Kidney tubule cell (primary cell): ENCODE measurements at places on chromosomes 2 and 18.

DNA sequence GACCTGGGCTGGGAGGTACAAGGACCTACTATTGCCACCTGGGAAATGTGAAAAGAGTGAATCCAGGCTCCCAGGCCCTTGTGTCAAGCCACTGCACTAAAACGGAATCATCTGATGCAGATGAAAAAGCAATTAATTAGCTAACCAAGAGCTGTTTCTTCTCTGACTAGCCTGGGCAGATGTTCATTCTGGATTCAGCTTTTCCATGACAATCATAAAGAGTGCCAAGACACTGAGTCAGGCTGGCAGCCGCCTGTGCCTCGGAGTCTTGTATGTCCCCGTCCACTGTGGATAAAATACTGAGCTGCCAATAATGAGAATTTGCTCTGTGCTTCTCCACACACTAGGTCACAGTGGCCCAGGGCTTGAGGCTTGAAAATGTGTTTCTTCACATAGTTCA, 21.7 kb upstream of the LCLAT1 start:
- no peak for DNase-seq

DNA sequence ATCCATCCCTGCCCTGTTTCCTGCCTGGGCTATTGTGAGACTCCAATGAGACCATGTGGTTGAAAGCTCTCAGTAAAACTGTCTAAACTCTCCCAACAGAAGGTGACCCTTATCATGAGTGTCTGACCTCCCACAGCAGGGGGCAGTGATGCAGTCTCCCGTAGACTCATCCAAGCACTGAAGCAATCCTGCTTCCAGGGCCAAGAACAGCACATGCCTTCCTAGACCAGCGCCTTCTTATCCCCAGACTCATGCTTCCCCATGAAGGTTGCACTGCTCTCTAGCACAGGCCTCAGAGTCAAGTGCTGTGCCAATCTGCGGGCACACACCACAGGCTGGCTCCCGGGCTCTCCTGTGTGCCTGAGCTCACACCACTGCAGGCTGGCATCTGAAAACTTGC, 112.3 kb downstream of the TNS1 start:
- DNase-seq, result peak; percentile 64

- DNase-seq, result no peak
Measured at GRCh38 chr18:5145168-5145825, 51.8 kb downstream of the AKAIN1 start.

GRCh38 chr2:62811086-62811485, 105.6 kb downstream of the EHBP1 start:
- no peak for DNase-seq

DNA sequence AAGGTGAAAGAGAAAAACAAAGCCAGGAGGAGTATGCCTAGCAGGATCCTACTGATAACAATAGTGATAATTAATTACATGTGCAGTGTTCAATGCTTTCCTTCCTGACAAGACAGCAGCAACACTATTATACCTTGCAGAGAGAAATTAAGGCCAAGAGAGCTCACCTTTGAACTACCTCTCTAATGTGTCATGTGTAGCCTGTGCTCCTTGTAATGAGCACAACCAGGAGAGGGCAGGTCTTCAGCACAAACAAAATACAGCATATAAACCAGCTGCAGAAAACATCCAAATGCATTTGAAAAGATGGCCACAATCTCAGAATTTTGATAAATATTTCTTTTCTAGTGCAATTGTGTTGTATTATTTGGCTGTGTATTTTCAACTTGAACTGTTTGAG, 1425.7 kb downstream of the DSC3 start:
- DNase-seq, result no peak

- no peak for DNase-seq
Measured at GRCh38 chr18:62935994-62936393, 220.7 kb downstream of the PHLPP1 start.

- no peak for DNase-seq
Measured at GRCh38 chr18:1994471-1994870, 576.8 kb downstream of the METTL4 start.

GRCh38 chr2:134224005-134224404, 29.9 kb upstream of the MGAT5 start:
- no peak for DNase-seq

- DNase-seq, result peak; percentile 98
Measured at GRCh38 chr2:171271971-171272436, 111.3 kb upstream of the TLK1 start.

DNA sequence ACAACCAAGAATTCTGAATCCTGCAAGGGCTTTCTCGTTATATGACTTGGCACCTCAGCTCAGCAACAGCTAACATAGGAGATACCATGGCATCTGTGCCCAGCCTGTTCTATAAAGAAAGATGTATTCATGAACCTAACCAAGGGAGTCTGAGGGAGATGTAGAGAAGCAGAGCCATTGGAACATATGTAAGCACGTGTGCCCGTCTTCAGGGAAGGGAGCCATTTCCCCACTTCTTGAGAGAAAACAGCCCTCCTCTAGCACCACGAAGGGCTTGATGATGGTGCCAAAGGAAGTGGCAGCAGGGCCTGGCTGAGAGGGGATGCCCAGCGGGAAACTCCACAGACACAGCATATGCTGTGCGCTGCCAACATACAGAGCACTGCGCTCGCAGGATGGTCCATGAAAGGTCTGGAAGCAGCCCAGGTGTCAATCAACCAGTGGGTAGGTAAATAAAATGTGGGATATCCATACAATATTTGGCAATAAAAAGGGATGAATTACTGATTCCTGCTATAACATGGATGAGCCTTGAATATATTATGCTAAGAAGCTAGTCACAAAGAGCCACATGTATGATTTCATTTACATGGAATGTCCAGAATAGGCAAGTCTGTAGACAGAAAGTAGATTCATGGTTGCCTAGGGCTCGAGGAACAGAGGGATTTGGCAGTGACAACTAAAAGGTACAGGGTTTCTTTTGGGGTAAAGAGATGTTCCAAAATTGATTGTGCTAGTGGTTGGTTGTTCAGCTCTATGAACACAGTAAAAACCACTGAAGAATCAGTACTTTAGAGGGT, 16.1 kb downstream of the TMEM247 start:
- peak; percentile 63 for DNase-seq

DNA sequence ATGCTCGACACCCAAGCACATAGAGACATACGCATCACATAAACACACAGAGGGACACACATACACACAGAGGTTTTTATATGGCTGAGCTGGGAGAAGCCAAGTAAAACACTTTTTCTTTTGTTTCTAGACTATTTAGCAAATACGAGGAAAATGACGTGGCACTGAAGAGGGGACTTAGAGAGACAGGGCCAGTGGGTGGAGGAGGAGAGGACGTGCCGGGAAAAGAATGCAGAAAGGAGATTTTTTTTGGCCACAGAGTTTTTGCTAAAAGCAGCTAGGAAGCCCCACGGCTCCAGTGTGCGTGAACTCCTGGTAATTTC, 168.5 kb upstream of the KLF7 start:
- DNase-seq, result no peak

DNA sequence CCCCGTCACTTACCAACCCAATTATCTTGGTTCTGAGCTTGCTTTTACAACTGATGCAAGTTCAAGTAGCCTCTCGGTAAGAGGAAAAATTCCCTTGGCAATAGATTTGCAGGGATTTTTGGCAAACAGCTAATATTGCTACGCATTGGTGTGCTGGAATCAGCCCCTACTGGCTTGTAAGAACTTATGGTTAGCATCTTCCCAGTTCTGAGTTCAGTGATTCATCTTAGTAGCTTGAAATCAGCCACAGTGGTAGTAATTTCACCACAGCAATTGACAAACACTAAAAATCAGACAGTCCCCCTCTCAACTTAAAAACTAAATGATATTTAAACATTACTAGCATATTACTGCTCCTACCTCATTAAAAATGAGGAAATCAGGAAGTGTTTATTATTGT, 5.9 kb upstream of the RAX start:
- DNase-seq, result no peak

GRCh38 chr2:174571669-174572323, 25.8 kb downstream of the WIPF1 start:
- DNase-seq, result no peak

DNA sequence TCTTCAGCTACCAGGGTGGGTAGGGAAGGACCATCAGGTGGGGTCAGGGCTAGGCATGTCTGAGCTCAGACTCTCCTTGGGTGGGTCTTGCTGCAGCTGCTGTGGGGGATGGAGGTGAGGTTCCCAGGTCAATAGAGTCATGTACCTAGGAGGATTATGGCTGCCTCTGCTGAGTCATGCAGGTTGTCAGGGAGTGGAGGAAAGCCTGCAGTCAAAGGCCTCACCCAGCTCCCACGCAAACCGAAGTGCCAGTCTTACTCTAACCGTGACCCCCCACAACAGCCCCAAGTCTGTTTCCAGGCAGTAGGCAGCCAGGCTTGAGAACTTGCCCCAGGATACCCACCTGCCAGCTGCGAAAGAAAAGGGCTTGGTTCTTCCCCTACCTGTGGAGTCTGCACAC, 113.6 kb upstream of the GALNT5 start:
- DNase-seq, result no peak

DNA sequence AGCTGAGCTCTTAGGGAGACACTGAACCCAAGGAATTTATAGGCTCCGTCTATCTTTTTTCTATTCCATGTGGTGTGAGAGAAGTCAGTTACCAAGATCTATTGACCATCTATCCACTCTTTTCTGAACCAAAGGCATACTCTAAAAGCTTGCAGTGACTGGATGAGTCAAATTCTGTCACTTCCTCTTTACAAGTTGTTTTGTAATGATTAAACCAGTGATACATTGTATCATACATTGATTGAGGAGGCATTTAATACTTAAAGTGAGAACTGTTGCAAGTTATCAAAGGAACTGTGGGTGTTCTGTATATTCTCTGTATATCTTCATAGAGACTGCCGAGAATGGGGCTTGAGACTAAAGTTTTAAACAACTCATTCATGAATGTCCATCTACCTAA, 188.8 kb downstream of the CAMKMT start:
- DNase-seq, result peak; percentile 75

DNA sequence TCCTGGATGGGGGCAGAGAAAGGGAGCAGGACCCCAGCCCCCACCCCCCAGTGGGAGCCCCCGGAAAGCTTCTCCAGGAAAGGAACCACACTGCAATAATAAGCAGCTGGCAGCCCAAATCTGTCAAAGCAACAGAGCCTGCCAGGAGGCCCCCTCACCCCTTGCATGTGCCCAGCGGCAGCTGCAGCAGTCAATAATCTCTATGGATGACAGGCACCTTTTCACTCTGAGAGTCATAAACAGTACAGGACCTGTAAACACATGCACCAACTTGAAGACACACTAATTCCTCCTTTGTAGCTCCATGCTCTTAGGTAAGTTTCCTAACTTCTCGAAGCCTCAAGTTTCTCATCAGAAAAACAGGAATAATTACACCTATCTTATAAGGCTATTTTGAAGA, 26.2 kb upstream of the KDM3A start:
- no peak for DNase-seq

DNA sequence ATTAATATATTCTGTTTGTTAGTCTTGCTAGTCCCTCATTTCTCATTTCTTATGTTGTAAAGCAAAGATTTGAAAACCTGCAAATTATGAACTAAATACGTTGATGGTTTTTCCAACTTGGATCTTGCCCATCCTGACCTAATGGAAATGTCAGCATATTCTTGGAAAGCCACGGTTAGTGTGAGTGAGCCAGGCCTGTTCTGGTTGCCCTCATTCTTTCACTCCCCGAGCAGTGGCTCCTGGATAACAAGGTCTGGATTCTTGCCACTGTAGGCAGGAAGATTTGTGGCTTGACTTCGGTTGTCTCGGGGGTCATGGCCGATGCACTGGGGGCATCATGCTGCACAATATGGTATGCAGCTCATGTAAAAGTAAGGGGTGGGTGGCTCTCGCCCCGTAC, 359.1 kb downstream of the MEIS1 start:
- DNase-seq, result no peak

- DNase-seq, result peak; percentile 24
Measured at GRCh38 chr2:214569419-214570035, 158.7 kb downstream of the VWC2L start.

DNA sequence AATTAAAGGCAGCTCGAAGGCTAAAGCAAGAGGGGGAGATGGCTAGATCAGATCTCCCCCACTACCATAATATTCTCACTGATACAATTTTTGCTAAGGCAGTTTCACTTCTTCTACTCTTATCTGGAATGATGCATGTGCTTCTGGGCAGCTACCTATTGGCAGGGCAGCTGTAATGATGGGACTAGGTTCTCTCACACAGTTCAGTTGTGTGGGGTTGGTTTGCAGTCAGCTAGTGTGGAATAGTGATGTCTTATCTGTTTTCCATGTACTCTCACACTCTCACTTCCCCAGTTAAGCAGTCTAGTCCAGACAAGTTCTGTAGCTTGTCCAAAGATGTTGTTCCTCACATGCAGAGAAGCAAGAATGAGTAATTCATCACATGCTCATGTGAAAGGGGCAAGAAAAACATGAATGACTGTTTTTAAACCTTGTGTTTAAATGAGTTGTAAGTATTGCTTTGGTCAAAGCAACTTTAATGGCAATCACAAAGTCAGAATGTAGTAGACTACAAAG, 836.1 kb downstream of the CBLN2 start:
- no peak for DNase-seq

DNA sequence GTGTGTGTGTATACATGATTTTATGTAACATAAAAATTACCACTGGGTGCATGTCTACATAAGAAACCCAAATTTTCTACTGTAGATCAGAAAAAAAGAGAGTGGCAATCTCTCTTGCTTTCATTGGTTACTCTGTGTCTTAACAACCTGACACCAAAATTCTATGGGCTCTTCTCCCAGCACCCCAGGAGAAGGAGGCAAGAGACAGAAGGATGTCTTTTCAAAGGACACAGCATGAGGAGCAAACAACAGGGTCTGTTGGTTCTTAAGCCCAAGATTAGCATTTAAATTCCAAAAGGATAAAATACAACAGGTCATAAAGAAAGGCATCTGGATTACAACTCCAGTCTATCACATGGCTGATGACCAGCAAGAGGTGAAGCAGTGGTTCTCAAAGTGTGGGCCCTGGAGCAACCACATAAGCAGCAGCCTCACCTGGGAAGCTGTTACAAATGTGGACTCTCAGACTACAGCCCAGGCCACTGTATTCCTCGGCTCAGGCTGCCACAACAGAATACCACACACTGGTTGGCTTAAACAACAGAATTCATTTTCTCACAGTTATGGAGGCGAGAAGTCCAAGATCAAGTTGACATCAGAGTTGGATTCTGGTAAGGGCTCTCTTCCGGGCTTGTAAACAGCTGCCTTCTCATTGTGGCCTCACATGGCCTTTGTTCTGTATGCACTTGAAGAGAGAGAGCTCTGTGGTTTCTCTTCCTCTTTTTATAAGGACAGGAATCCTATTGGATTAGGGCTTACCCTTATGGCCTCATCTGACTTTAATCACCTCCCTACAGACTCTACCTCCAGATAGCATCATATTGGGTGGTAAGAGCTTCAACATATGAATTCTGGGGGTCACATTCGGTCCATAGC, 79.8 kb upstream of the RNF152 start:
- no peak for DNase-seq

DNA sequence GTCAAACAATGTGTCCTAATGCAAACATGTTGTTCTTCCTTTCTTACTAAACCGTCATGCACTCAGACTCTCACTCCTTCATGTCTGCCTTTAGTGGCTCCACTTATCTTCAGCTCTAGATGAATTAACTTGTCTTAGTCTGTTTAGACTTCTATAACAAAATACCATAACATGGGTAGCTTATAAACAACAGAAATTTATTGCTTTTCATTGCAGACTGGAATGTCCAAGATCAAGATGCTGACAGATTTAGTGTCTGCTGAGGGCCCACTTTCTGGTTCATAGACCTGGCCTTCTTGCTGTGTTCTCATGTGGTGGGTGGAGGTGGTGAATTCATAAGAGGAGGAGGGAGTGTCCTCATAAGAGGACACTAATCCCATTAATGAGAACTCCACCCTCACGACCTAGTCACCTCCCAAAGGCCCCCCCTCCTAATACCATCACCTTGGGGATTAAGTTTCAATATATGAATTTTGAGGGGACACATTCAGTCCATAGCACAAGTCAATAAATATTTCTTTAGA, 32.3 kb downstream of the RALBP1 start:
- no peak for DNase-seq
